Suprapubic skin (tissue), 4 donors: ENCODE measurements at places on chromosomes 4 and X. TPM values are rescaled to one million over a fixed set of nuclear protein-coding genes. Genes with fewer than 3 reads are reported as not detected.

The SAGE1 gene
- total RNA-seq = not detected

The TSPAN6 gene
- total RNA-seq = 17.0 TPM

The PSAPL1 gene
- 268 TPM for total RNA-seq

The PQBP1 gene
- 71.9 TPM for total RNA-seq

The PPEF1 gene
- total RNA-seq = 2.3 TPM

The PLAC8 gene
- total RNA-seq = 1.3 TPM

The VCX2 gene
- total RNA-seq = not detected

GRCh38 chrX:114619874-114620273, 36.0 kb downstream of the HTR2C start:
- H3K27ac ChIP-seq = no peak overlapping the region
- H3K4me1 ChIP-seq = no peaks in the 10 kb centered on the region
- H3K4me3 ChIP-seq = no peak overlapping the region
- DNase-seq = no peak
- H3K27me3 ChIP-seq = no peaks in the 10 kb centered on the region

- DNase-seq = no peak
- no peak overlapping the region for H3K4me3 ChIP-seq
- no peaks in the 10 kb centered on the region for H3K27me3 ChIP-seq
These were observed 24.5 kb downstream of the KIAA0232 start for GRCh38 chr4:6806924-6807626.

DNA sequence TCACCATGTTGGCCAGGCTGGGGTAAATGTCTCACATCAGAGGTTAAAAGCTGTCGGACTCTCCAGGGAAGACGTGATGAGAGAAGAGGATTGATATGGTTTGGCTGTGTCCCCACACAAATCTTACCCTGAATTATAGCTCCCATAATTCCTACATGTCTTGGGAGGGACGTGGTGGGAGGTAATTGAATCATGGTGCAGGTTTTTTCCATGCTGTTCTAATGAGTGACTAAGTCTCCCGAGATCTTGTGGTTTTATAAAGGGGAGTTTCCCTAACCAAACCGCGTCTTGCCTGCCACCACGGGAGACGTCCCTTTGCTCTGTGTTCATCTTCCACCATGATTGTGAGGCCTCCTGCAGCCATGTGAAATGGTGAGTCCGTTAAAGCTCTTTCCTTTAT, 64.4 kb downstream of the ASMT start:
- no peak overlapping the region for H3K27ac ChIP-seq
- no peaks in the 10 kb centered on the region for H3K4me1 ChIP-seq
- H3K36me3 ChIP-seq = no peaks in the 10 kb centered on the region

DNA sequence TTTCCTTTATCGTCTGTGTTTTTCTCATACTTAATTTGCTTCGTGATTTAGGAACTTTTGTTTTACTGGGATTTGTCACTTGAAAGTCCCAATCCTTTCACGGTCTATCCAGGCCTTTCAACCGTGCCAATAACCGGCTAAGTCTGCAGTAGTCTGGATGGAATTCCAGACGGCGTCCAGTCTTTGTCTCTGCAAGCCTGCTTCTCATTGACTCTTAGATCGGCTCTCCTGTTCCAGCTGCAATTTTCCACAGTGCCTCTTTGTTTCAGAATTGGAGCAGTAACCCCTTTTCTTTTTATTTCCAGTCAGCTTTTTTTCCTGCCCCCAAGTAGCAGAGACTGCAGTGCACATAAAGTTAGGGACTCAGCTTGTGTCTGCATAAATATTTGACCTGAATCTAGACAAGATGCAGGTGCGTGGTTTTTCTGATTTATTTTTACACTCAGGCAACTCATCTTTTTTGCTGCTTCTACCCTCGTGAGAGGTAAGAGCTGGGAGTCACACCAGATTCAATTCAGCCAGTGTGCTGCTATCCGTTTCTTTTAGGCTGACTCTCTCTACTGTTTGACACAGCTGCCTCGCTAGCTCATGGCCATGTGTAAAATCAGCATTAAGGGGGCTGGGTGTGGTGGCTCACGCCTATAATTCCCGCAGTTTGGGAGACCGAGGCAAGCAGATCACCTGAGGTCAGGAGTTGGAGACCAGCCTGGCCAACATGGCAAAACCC, 37.4 kb upstream of the DHRSX start:
- no peaks in the 10 kb centered on the region for H3K4me1 ChIP-seq
- H3K27me3 ChIP-seq = no peaks in the 10 kb centered on the region
- no peak for DNase-seq
- no peaks in the 10 kb centered on the region for H3K36me3 ChIP-seq

DNA sequence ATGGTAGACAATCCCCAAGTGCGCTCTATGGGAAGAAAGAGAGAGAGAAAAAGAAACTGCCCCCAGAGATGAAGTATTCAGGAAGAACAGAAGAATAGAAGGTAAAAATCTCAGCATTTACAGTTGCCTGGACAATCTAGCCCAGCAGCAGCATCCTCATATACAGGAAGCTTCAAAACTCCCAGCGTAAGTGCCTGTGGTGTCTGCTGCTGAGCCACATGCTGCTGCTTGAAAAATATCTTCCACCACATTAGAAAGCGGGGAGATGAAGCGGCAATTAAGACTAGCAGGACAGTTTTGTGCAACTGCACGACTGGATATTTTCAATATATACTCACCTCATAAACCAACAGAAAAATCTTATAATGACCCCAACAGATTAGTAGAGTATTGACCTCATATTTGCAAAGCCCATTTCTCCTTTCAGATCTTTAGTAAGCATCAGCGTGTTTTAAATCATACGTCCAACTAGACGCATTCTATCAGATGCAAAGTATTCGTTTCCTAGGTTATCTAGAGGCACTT, 972.0 kb upstream of the TENM3 start:
- no peaks in the 10 kb centered on the region for H3K4me1 ChIP-seq
- no peaks in the 10 kb centered on the region for H3K36me3 ChIP-seq
- H3K27ac ChIP-seq = no peak overlapping the region
- H3K27me3 ChIP-seq = no peaks in the 10 kb centered on the region

- no peaks in the 10 kb centered on the region for H3K36me3 ChIP-seq
- peak overlapping the region; percentile 30 for H3K4me3 ChIP-seq
- H3K4me1 ChIP-seq = peaks cover 4% of the 10 kb centered on the region
- H3K27ac ChIP-seq = peak overlapping the region; percentile 73
These were observed 38.6 kb downstream of the SORBS2 start for GRCh38 chr4:185773419-185773818.

GRCh38 chr4:165715989-165716388, 157.0 kb upstream of the TLL1 start:
- no peaks in the 10 kb centered on the region for H3K27me3 ChIP-seq
- H3K36me3 ChIP-seq = no peaks in the 10 kb centered on the region
- DNase-seq = no peak

- peak; percentile 41 for DNase-seq
- no peak overlapping the region for H3K27ac ChIP-seq
- H3K4me3 ChIP-seq = no peak overlapping the region
- no peaks in the 10 kb centered on the region for H3K36me3 ChIP-seq
These were observed 3.4 kb downstream of the SORCS2 start for GRCh38 chr4:7195546-7196287.

DNA sequence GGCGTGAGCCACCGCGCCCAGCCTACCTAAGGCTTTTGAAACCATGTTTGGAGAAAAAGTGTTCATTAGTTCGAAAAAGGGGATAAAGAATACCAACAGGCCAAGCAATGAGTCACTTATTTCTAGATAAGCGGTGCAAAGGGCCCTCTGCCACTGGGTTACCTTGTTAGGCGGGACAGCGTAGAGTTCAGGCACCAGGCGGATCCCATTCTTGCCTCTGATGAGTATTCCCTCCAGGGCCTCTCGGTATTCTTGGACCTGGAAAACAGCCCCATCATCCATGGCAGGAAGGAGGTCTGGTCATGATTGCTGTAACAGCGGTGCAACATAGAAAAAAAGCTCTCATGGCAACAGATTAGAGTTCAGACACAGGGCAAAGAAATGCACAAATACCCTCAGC, 48.0 kb downstream of the PHKA2 start:
- H3K27ac ChIP-seq = no peak overlapping the region
- no peaks in the 10 kb centered on the region for H3K4me1 ChIP-seq
- H3K4me3 ChIP-seq = no peak overlapping the region
- DNase-seq = no peak
- H3K36me3 ChIP-seq = peaks cover 31% of the 10 kb centered on the region

DNA sequence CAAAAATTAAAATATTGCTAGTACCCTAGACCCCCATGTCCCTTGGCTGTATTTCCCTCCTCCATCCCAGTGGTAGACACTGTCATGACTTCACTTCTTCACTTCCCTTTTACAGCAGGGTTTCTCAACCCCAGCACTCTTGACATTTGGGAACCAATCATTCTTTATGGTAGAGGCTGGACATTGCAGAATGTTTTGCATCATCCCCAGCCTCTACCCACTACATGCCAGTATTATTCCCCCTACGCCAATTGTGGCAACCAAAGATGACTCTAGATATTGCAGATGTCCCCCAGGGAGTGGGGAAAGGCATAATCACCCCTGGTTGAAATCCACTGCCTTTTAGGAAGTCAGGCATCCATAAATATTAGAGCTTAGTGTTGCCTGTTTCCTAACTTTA, 138.6 kb downstream of the AMELX start:
- no peak for DNase-seq
- no peak overlapping the region for H3K27ac ChIP-seq

GRCh38 chrX:139881130-139881529, 51.7 kb downstream of the ATP11C start:
- no peaks in the 10 kb centered on the region for H3K36me3 ChIP-seq
- DNase-seq = no peak
- H3K27ac ChIP-seq = no peak overlapping the region

DNA sequence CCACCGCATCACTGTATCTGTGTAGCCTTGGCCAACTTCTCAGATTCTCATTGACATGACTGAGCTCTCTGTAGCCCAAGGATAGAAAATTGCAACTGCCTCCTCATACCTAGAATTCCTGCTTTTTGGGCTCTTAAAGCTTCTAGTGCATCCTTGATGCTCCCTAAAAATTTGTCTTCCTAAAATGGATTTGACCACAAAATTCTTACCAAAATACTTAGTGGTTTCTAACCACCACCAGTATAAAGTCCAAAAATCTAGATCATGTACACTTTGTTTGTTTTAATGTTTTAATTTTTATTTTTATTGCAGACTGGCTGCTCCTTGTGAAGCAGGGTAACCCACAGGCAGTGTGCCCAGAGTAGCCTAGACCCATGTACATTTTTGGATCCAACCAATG, 75.5 kb downstream of the TBC1D9 start:
- DNase-seq = no peak
- H3K27me3 ChIP-seq = no peaks in the 10 kb centered on the region
- no peak overlapping the region for H3K4me3 ChIP-seq
- no peaks in the 10 kb centered on the region for H3K4me1 ChIP-seq
- peaks cover 5% of the 10 kb centered on the region for H3K36me3 ChIP-seq

- H3K27me3 ChIP-seq = no peaks in the 10 kb centered on the region
- no peak overlapping the region for H3K27ac ChIP-seq
- no peak for DNase-seq
- H3K4me1 ChIP-seq = no peaks in the 10 kb centered on the region
- no peak overlapping the region for H3K4me3 ChIP-seq
- no peaks in the 10 kb centered on the region for H3K36me3 ChIP-seq
These were observed 20.3 kb downstream of the CFAP99 start for GRCh38 chr4:2438822-2439718.

GRCh38 chrX:12370497-12370986, 232.3 kb downstream of the FRMPD4 start:
- H3K36me3 ChIP-seq = no peaks in the 10 kb centered on the region
- H3K27me3 ChIP-seq = no peaks in the 10 kb centered on the region
- no peak overlapping the region for H3K4me3 ChIP-seq
- no peaks in the 10 kb centered on the region for H3K4me1 ChIP-seq

DNA sequence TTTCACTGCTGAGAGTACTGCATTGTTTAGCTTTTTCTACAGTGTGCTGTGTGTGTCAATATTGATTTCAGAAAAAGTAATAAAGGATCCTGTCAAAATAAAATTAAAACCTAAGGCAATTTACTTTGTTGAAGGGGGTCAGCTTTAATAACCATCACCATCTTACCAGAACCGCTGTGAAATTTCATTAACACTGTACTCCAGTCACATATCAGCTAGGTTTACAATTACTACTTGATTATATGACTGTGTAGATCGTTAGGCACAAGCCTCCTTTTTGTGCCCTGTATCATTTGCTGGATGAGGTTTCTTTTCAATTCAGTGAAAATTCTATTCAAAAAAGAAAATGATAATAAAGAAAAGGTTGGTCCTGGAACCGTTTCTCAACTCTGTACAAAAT, 917.2 kb downstream of the CENPC start:
- H3K4me3 ChIP-seq = no peak overlapping the region
- no peak for DNase-seq
- H3K36me3 ChIP-seq = no peaks in the 10 kb centered on the region
- no peaks in the 10 kb centered on the region for H3K27me3 ChIP-seq
- no peak overlapping the region for H3K27ac ChIP-seq

DNA sequence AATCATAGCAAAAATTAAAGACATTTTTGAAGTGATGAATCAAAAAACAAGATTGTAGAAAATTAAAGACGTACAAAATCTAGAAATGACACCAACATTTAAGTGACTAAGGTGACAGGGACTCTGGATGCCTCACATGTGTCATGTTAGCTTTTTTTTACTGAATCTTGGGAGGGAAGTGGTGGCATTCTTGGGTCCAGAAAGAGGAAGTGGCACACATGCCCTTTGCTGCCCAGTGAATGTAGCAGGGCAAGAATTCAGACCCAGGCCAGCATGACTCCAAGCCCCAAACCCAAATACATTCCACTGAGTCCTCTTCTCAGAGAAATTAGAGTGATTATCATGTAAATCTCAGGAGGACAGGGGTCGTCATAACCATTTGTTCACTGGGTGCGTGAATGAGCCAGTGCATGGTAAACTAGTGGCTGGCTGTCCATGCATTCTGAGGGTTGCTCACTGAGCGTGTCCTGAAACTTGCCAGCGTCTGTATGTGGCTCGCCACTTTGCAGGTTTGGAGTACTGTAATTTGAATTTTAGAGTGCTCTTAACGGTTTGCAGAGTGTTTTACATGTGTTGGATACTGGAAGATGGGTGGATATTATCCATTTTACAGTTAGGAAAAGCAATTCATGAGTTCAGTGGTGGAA, 55.4 kb upstream of the TBC1D14 start:
- H3K36me3 ChIP-seq = peaks cover 16% of the 10 kb centered on the region
- H3K27ac ChIP-seq = no peak overlapping the region
- peaks cover 3% of the 10 kb centered on the region for H3K4me1 ChIP-seq
